Suprapubic skin (tissue), 4 donors: ENCODE measurements at places on chromosomes 11 and 22. TPM values are rescaled to one million over a fixed set of nuclear protein-coding genes. Genes with fewer than 3 reads are reported as not detected.

- no peaks in the 10 kb centered on the region for H3K4me1 ChIP-seq
- no peaks in the 10 kb centered on the region for H3K36me3 ChIP-seq
- H3K27me3 ChIP-seq = no peaks in the 10 kb centered on the region
- no peak overlapping the region for H3K4me3 ChIP-seq
These were observed 668.9 kb downstream of the METTL15 start for GRCh38 chr11:28777126-28777525.

GRCh38 chr11:114738954-114739353, 60.6 kb downstream of the NXPE2 start:
- H3K4me3 ChIP-seq = no peak overlapping the region
- no peaks in the 10 kb centered on the region for H3K36me3 ChIP-seq
- no peaks in the 10 kb centered on the region for H3K27me3 ChIP-seq
- no peak for DNase-seq
- no peaks in the 10 kb centered on the region for H3K4me1 ChIP-seq
- no peak overlapping the region for H3K27ac ChIP-seq

- no peaks in the 10 kb centered on the region for H3K27me3 ChIP-seq
- no peak overlapping the region for H3K27ac ChIP-seq
- no peaks in the 10 kb centered on the region for H3K4me1 ChIP-seq
- no peak overlapping the region for H3K4me3 ChIP-seq
- no peak for DNase-seq
These were observed 314.0 kb upstream of the CTSC start for GRCh38 chr11:88651556-88651955.

GRCh38 chr22:36149441-36149840, 11.1 kb downstream of the APOL3 start:
- H3K4me1 ChIP-seq = peaks cover 75% of the 10 kb centered on the region
- no peak for DNase-seq
- no peak overlapping the region for H3K4me3 ChIP-seq
- H3K27ac ChIP-seq = peak overlapping the region; percentile 92
- no peaks in the 10 kb centered on the region for H3K27me3 ChIP-seq

GRCh38 chr11:96620464-96621044, 230.7 kb downstream of the JRKL start:
- no peaks in the 10 kb centered on the region for H3K27me3 ChIP-seq
- no peak overlapping the region for H3K4me3 ChIP-seq
- no peak for DNase-seq
- no peaks in the 10 kb centered on the region for H3K36me3 ChIP-seq
- H3K27ac ChIP-seq = no peak overlapping the region

- no peak for DNase-seq
- peaks cover 41% of the 10 kb centered on the region for H3K36me3 ChIP-seq
- H3K27ac ChIP-seq = no peak overlapping the region
These were observed 7.0 kb downstream of the RHBDD3 start for GRCh38 chr22:29260601-29261315.

GRCh38 chr11:96219981-96220623, 122.9 kb downstream of the MAML2 start:
- H3K4me3 ChIP-seq = no peak overlapping the region
- H3K4me1 ChIP-seq = peaks cover 58% of the 10 kb centered on the region
- H3K27ac ChIP-seq = no peak overlapping the region
- H3K36me3 ChIP-seq = no peaks in the 10 kb centered on the region
- H3K27me3 ChIP-seq = no peaks in the 10 kb centered on the region
- no peak for DNase-seq

DNA sequence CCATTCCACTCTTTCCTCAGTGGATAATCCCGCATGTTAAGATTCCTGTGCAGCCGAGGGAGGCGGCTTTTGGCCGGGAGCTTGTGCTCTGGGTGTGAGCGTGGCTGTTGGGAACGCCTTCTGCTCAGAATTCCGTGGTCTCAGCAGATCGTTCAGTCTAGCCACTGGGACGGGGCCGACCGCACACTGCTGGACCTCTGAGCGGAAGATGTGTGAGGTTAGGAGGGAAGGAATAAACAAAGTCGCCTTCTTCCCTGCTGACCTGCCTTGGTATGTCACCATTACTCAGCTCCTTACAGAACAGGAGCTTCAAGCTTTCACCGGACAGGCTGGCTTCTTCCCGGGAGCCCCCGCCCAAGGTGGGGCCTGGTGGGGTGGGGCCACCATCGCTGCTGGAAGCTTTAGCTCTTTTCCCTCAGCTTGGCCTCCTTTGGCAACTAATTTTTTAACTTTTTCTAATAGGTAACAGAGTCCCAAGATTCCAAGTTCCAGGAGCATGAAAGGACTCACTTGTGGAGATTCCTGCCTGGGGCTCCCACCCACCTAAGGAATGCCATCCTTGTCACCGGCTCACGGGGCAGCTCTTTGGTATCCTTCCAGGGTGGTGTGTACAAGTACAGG, 22.5 kb upstream of the SEPTIN5 start:
- DNase-seq = peak; percentile 82
- H3K27me3 ChIP-seq = peaks cover 9% of the 10 kb centered on the region
- H3K4me3 ChIP-seq = peak overlapping the region; percentile 15
- no peaks in the 10 kb centered on the region for H3K36me3 ChIP-seq
- H3K27ac ChIP-seq = peak overlapping the region; percentile 70

GRCh38 chr11:116033931-116034553, 529.8 kb upstream of the CADM1 start:
- H3K36me3 ChIP-seq = no peaks in the 10 kb centered on the region
- no peak overlapping the region for H3K27ac ChIP-seq
- no peak overlapping the region for H3K4me3 ChIP-seq

DNA sequence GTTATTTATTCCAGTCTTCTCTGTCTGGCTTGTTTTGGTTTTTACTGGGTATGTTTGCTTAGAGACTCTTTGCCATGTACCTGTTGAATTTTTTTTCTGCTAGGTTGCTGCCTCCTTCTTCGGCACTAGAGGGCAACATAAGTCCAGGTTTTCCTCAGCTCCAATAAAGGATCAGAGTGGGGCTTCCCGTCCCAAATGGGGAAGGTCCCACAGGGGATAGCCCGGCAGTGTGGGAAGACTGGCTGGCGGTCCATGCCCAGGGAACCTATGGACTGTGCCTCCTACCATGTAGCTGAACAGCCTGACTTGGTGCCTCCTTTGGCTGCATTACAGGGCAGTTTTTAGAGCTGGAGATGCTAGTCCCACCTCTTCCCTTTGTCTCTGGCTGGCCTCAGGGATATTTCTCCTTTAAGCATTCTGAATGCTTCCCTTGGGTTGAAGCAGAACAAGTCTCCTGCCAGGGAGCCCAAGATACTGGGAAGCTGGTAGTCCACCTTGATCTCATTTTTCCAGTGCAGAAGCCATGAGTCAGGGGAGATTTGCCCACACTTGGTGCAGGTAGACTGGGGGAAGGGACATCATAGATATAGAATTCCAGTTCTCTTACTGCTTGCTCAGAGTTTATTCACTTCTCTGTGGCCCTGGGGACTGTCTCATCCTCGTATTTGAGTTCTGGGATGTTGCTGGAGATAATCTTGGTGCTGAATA, 60.2 kb downstream of the BRD1 start:
- peak; percentile 54 for DNase-seq

GRCh38 chr11:128802358-128802981, 64.6 kb downstream of the KCNJ1 start:
- H3K4me1 ChIP-seq = no peaks in the 10 kb centered on the region
- H3K36me3 ChIP-seq = peaks cover 3% of the 10 kb centered on the region
- no peak overlapping the region for H3K27ac ChIP-seq
- DNase-seq = no peak
- H3K4me3 ChIP-seq = no peak overlapping the region

- H3K4me1 ChIP-seq = no peaks in the 10 kb centered on the region
- no peak overlapping the region for H3K4me3 ChIP-seq
- no peaks in the 10 kb centered on the region for H3K36me3 ChIP-seq
- H3K27ac ChIP-seq = no peak overlapping the region
- no peaks in the 10 kb centered on the region for H3K27me3 ChIP-seq
These were observed 142.1 kb upstream of the B3GAT1 start for GRCh38 chr11:134554106-134554505.

DNA sequence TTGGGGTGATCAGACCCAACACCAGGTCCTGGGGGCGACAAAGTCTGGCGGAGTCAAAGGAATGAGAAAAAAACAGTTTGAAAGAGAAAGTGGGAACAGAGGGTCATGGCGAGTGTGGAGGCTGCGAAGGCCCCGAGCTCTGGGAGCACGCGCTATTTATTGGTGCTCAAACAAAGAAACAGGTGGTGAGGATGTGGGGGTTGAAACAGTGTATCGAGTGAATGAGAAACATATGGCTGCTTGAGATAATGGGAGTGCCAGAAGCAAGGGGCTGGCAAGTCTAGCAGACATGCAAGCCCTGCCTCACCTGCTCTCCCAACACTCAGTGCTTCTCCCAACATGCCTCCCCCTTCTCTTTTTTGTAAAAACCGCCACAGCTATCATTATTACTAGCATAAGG, 7.8 kb upstream of the DUSP18 start:
- no peak for DNase-seq
- no peaks in the 10 kb centered on the region for H3K36me3 ChIP-seq
- no peak overlapping the region for H3K27ac ChIP-seq
- no peak overlapping the region for H3K4me3 ChIP-seq
- no peaks in the 10 kb centered on the region for H3K4me1 ChIP-seq

DNA sequence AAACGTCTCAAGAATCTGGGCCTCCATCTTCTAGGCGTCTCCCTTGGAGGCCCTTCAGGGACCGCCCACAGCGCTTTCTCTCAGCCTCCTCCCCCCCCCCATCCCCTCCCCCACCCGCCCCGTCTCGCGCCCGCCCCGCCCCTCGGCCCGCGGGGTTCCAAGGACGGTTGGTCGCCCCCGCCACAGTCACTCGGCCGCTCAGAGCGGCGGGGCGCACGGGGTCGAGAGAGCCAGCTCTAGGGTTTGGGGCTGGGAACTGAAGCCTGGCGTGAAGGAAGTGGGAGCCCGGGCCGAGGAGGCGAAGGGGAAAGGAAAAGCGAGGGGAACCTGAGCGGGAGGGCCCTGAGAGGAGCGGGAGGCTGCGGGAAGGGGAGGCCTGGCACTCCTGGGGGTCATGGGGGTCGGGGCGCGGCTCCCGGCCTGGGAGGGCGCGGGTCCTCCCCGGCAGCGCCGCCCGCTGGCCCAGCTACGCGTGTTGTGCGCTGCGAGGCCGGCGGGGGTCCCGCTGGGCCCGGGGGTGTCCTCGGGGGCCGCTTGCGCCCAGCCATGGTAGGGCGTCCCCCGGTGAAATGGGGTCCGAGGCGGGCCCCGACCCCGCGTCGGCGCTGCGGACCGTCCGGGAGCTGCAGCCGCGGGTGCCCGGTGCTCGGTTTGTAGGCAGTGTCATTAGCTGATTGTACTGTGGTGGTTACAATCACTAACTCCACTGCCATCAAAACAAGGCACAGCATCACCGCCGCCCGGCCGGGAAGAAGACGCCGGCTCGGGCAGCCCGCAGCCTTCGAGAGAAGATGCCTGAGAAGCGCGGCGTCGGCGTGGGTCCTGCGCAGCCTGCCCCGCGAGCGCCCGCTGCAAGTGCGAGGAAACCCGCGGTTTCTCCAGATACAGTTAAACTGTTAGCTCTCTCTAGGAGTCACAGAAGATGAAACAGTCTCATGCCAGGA, at the start of gene BTG4:
Gene BTG4 (minus strand): TSS at position 91 of the 944 bp plus-strand sequence. CDS start 13,610 bp downstream, outside the sequence.
- H3K27ac ChIP-seq = no peak within 1 kb of the TSS
- peak within 1 kb of the TSS; percentile 47 for H3K4me3 ChIP-seq
- no peaks in the 10 kb centered on the region for H3K36me3 ChIP-seq
- no peak for DNase-seq
- H3K27me3 ChIP-seq = peaks cover 36% of the 10 kb centered on the region

DNA sequence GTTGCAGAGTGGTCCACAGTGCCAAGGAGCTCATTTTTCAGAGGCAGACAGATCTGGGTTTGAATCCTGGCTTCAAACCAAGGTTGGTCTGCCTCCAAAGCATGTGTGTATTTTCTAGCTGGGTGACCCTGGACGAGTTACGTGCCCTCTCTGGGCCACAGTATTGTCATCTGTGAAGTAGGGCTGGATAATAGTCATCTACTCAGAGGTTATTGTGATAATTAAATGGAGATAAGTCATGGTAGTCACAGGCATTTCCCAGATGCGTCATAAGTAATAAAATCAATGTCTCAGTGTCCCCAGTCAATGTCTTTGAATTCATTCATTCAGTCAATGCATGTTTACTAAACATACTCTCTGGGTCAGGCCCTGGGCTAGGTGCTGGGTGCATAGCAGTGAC, 8.6 kb downstream of the OMP start:
- peaks cover 4% of the 10 kb centered on the region for H3K4me1 ChIP-seq
- DNase-seq = no peak
- no peaks in the 10 kb centered on the region for H3K36me3 ChIP-seq
- H3K27ac ChIP-seq = no peak overlapping the region

DNA sequence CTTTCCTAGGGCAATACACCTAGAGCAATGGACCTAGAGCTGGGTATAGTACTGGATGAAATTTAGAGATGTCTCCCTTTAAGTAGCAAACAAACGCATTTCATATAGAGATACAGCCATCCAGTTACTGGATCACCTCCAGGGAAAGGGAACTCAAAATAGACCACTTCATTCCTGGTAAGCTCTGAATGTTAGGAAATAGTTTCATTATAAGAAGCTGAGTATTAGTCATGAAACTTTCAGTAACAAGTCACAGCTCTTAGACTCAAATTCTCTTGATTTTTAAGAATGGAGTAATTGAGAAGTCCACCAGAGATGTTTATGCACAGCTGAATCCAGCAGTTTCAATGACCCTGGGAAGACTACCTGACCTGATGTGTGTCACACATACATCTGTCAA, 221.9 kb downstream of the FAM76B start:
- no peak overlapping the region for H3K27ac ChIP-seq
- no peak overlapping the region for H3K4me3 ChIP-seq
- H3K36me3 ChIP-seq = no peaks in the 10 kb centered on the region
- DNase-seq = no peak
- peaks cover 6% of the 10 kb centered on the region for H3K4me1 ChIP-seq
- H3K27me3 ChIP-seq = no peaks in the 10 kb centered on the region

GRCh38 chr11:121773076-121773475, 320.3 kb upstream of the SORL1-AS1 start:
- H3K27ac ChIP-seq = no peak overlapping the region
- H3K36me3 ChIP-seq = no peaks in the 10 kb centered on the region
- H3K4me3 ChIP-seq = no peak overlapping the region

DNA sequence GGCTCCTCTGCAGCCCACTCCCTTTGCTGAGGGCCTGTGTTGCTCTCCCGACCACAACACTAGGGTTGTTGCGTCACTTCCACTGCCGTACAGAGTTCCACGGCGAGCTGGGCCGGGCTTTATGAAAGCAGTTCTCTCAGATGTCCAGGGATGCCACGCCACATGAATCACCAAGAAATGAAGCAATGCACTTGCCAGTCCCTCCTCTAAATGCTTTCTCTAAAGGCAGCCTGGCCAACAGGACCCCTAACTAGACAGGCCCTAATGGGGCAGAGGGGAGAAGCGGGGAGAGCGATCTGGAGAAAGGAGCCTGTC, 188.7 kb downstream of the CTTN start:
- no peak overlapping the region for H3K27ac ChIP-seq
- no peak overlapping the region for H3K4me3 ChIP-seq
- no peaks in the 10 kb centered on the region for H3K27me3 ChIP-seq
- no peak for DNase-seq
- H3K36me3 ChIP-seq = no peaks in the 10 kb centered on the region

ACTN3 gene
- not detected for total RNA-seq

RIC3 gene
- 20.5 TPM for total RNA-seq

NTM gene
- total RNA-seq = 0.19 TPM

PHETA2 gene
- total RNA-seq = 11.4 TPM

CD3G gene
- 0.73 TPM for total RNA-seq

OR8I2 gene
- not detected for total RNA-seq

TECTA gene
- 0.98 TPM for total RNA-seq

OR5A1 gene
- total RNA-seq = 0.04 TPM

AGBL2 gene
- not detected for total RNA-seq

OR52H1 gene
- 0.85 TPM for total RNA-seq

TOB2 gene
- 39.7 TPM for total RNA-seq
